ENCODE measurements at places on chromosomes 7 and 10. TPM values are rescaled to one million over a fixed set of nuclear protein-coding genes. Genes with fewer than 3 reads are reported as not detected.

- no peak for DNase-seq
These were observed 33.6 kb downstream of the AOAH start for GRCh38 chr7:36690514-36691187.

CYP2C9 gene
- total RNA-seq = not detected

DNA sequence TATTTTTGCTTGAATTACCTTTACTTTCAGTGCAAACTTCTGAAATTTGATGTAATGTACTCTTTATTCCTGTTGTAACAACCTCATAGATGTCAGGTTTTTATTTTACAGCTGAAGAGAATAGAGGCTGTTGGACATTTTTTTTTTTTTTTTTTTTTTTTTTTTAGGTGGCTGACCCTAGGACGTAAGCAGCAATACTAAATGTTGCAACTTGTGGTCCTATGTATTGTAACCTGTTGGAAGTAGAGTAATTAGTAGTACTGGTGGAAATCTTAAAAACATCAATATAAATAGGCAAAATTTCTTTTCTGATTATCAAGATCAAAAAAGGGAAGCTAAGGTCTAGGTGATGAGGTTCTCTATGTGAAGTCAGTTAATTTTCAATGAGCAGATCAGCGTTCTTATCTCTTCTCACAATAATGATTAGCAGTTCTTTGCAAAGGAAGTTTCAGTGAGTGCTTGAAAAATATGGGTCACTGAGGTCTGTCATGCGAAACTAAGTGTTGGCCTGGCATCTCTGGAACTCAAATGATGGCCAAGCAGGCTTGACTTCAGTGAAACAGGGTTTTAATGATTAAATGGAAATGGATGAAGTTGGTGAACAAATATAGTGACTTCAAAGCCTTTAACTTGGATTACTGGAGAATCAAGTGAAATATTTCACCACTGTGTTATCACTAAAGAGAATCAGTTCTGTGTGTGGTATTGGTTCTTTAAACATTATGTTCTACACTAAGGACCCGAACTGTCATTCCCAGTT, 42.7 kb downstream of the BICC1 start:
- no peak for DNase-seq

DNA sequence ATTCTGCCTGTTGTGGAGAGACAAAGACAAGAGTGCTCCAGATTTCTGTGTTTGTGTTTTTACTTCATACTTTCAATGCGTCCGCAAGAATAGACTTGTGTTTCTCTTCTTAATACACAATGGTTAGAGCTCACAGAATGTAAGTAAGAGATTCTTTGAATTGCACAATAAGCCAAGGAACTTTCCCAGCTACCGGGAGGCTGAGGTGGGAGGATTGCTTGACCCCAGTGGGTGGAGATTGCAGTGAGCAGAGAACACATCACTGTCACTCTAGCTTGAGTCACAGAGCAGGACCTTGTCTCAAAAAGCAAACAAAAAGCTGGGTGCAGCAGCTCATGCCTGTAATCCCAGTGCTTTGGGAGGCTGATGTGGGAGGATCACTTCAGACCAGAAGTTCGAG, 250.7 kb upstream of the MYO3A start:
- DNase-seq = no peak

- DNase-seq = no peak
These were observed 16.7 kb downstream of the PSAP start for GRCh38 chr10:71834343-71834674.

LRMDA gene
- total RNA-seq = not detected

DNA sequence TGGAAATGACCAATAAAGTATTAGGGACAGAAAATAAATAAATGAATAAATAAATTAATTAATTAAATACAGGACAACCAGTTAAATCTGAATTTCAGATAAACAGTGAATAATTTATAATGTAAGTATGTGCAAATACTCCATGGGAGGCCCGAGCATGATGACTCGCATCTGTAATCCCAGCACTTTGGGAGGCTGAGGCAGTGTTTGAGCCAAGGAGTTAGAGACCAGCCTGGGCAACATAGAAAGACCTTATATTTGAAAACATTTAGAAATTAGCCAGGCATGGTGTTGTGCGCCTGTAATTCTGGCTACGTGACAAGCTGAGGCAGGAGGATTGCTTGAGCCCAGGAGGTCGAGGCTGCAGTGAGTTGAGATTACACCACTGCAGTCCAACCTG, 123.7 kb downstream of the CUL2 start:
- no peak for DNase-seq

XPNPEP1 gene
- total RNA-seq = 75.2 TPM

All from activated T-cell treated with anti-CD3 and anti-CD28 coated beads, Interleukin-2, amount 50 U/mL, for 72 hours (primary cell).